ENCODE measurements at places on chromosomes 11 and 22. TPM values are rescaled to one million over a fixed set of nuclear protein-coding genes. Genes with fewer than 3 reads are reported as not detected.

Gene OR8D1
- not detected for total RNA-seq

Gene CALCA
- not detected for total RNA-seq

DNA sequence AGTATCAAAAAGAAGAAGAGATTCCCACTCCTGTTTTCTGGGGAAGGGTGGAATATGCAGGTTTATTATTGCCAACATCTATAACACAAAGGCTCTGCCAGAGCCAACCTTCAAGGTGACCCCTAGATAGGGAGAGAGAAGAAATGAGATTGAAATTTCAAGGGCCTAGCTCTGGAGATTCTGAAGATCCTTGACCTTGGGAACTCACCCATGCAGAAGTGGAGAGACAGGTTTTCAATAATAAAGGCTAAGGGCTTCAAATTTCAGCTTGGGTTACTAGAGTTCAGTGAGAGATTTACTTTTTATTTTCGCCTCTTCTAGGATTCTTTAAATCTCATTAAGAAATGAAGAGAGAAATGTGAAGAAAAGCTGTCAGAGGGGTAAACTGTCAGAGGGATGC, 98.4 kb downstream of the CD44 start:
- H3K27me3 ChIP-seq = no peaks in the 10 kb centered on the region
- no peaks in the 10 kb centered on the region for H3K36me3 ChIP-seq
- H3K4me1 ChIP-seq = peaks cover 4% of the 10 kb centered on the region
- no peak for DNase-seq
- H3K27ac ChIP-seq = peak overlapping the region; percentile 11

- DNase-seq = no peak
- H3K36me3 ChIP-seq = no peaks in the 10 kb centered on the region
- H3K4me3 ChIP-seq = no peak overlapping the region
- H3K27ac ChIP-seq = no peak overlapping the region
- no peaks in the 10 kb centered on the region for H3K4me1 ChIP-seq
Observed at GRCh38 chr11:101487775-101488174, 96.0 kb downstream of the TRPC6 start.

- H3K27me3 ChIP-seq = no peaks in the 10 kb centered on the region
- H3K4me3 ChIP-seq = no peak overlapping the region
- DNase-seq = no peak
Observed at GRCh38 chr22:32991353-32992101, 66.7 kb downstream of the SYN3 start.

DNA sequence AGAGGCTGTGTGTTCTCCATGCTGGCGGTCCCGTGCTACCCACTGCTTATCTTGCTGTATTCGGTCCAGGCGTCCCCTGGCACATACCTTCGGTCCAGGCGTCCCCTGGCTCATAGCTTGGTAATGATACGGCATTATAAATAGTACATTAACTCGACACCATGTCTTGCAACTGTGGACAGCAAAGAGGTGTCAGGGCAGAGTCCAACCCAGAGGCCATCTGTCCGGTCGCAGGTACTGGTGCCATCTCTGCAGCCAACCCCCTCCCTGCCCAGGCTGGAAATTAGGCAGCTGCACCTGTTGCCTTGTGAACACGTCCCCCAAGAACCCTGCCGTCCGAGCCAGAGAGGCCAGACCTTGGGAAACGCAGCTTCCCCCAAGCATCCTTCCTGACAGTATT, 634.3 kb downstream of the BRD1 start:
- H3K4me3 ChIP-seq = no peak overlapping the region
- H3K36me3 ChIP-seq = no peaks in the 10 kb centered on the region
- no peak overlapping the region for H3K27ac ChIP-seq
- H3K4me1 ChIP-seq = no peaks in the 10 kb centered on the region
- no peak for DNase-seq
- H3K27me3 ChIP-seq = no peaks in the 10 kb centered on the region

- DNase-seq = no peak
- no peaks in the 10 kb centered on the region for H3K36me3 ChIP-seq
- no peak overlapping the region for H3K27ac ChIP-seq
- no peak overlapping the region for H3K4me3 ChIP-seq
- no peaks in the 10 kb centered on the region for H3K27me3 ChIP-seq
- H3K4me1 ChIP-seq = peaks cover 31% of the 10 kb centered on the region
Observed at GRCh38 chr11:10926801-10927211, 69.0 kb upstream of the ZBED5 start.

GRCh38 chr22:44354288-44354687, 41.5 kb upstream of the SHISAL1 start:
- no peaks in the 10 kb centered on the region for H3K36me3 ChIP-seq
- H3K27me3 ChIP-seq = no peaks in the 10 kb centered on the region
- H3K4me1 ChIP-seq = 0 out of 2 replicates have a peak, but pooled peaks cover 9% of the 10 kb centered on the region
- no peak overlapping the region for H3K27ac ChIP-seq

GRCh38 chr11:62602141-62603071, 741 bp upstream of the MTA2 start:
- peaks cover 35% of the 10 kb centered on the region for H3K4me1 ChIP-seq
- peaks cover 3% of the 10 kb centered on the region for H3K36me3 ChIP-seq

- H3K4me3 ChIP-seq = no peak overlapping the region
- H3K27ac ChIP-seq = no peak overlapping the region
- DNase-seq = peak; percentile 12
- no peaks in the 10 kb centered on the region for H3K36me3 ChIP-seq
Observed at GRCh38 chr22:19805821-19806212, 45.2 kb downstream of the TBX1 start.

DNA sequence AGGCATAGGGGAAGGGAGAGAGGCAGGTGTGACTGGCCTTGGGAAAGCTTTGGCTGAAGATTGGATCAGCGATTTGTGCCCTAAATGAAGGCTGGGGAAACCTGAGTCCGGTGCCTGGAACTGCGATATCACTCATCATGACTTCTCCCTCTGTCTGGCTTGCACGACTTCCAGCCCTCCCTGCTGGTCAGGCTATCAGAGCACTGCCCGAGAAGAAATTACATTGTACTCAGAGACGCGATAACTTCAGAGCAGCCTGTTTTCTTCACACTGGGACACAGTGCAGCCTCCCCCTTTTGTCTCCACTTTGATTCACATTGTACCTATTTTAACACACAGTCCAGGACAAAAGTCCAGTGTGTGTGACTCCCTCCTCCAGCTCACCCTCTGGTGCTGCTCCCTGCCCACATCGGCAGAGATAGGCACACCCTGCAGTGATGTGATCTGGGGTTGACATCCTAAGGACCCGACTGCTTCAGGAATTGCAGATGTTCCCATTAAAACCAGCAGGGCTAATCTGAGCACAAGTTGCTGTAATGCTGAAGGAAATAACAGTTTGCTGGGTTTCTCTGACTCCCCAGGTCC, 62.1 kb upstream of the CADM1 start:
- H3K4me3 ChIP-seq = no peak overlapping the region
- H3K27ac ChIP-seq = no peak overlapping the region
- no peaks in the 10 kb centered on the region for H3K4me1 ChIP-seq
- H3K27me3 ChIP-seq = no peaks in the 10 kb centered on the region
- no peak for DNase-seq
- no peaks in the 10 kb centered on the region for H3K36me3 ChIP-seq

- H3K4me3 ChIP-seq = no peak overlapping the region
- DNase-seq = peak; percentile 17
- no peaks in the 10 kb centered on the region for H3K27me3 ChIP-seq
- H3K4me1 ChIP-seq = peaks cover 3% of the 10 kb centered on the region
Observed at GRCh38 chr11:111417011-111417765, 38.1 kb upstream of the POU2AF1 start.

DNA sequence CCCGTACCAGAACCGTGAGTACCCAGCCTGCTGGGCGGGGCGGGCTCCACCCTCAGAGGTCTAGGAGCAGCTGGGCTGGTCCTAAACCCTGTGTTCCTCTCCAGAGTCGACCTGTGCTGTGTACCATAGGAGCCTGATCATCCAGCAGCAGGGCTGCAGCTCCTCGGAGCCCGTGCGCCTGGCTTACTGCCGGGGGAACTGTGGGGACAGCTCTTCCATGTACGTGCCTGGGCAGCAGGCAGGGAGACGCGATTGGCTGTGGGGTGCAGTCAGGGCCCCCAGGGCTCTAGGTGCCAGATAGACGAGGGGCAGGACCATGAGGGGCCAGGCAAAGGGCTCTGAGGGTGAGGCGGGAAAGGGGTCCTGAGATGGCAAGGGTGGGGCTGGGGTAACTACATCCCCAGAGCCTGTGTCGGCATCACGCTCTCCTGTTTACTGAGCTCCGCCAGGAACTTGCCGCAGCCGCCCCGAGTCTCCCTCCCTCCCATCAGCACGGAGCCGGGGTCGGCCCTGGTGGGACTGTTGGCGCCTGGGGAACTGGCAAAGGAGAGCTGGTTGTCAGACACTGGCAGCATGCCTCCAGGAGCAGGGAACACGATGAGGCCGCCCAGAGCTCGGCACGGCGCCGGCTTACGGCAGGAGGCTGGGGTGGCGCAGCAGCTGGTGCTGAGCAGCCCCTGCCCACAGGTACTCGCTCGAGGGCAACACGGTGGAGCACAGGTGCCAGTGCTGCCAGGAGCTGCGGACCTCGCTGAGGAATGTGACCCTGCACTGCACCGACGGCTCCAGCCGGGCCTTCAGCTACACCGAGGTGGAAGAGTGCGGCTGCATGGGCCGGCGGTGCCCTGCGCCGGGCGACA, 22.9 kb upstream of the MUC5B start:
- no peak overlapping the region for H3K4me3 ChIP-seq
- DNase-seq = no peak
- H3K4me1 ChIP-seq = no peaks in the 10 kb centered on the region
- no peaks in the 10 kb centered on the region for H3K27me3 ChIP-seq
- H3K36me3 ChIP-seq = no peaks in the 10 kb centered on the region
- no peak overlapping the region for H3K27ac ChIP-seq
